ENCODE measurements at places on chromosomes 16 and 17. TPM values are rescaled to one million over a fixed set of nuclear protein-coding genes. Genes with fewer than 3 reads are reported as not detected.

- H3K36me3 ChIP-seq, result no peaks in the 10 kb centered on the region
- H3K4me1 ChIP-seq, result no peaks in the 10 kb centered on the region
- H3K4me3 ChIP-seq, result no peak overlapping the region
- no peaks in the 10 kb centered on the region for H3K27me3 ChIP-seq
- DNase-seq, result no peak
Measured at GRCh38 chr17:76120658-76121008, 17.0 kb upstream of the EXOC7 start.

DNA sequence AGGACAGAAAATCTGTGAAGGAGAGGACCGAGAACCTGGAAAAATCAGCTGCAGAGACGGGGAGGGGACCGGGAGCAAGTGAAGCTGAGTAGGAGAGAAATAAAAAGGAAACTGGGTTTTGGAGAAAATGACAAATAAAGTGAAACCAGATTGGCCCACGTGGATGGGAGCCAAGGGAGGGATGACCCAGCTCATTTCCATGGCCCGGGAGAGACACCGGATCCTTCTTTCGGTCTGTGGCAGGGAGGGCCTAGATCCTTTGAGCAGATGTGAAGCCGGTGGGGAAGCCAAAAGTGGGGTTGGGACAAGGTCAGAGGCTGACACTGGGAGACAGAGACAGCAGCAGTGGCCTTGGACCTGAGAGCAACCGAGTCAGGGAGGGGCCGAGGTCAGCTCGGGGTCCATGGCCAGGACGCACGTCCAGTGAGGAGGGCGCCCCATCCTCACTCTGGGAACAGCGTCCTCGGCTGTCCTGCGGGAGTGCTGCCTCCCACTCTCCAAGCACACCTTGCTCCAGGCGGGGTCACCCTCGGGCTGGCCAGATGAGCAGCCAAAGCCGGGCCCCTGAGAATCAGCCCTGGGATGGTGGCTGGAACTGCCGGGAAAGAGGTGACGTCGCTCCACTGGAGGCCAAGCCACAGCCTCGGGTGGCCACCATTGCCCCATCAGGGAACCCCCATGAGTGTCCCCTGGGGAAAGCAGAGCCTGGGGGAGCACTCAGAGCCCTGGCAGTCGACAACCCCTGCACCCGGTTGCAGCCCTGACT, 50.8 kb upstream of the CDR2 start:
- no peak overlapping the region for H3K27ac ChIP-seq
- H3K36me3 ChIP-seq, result 0 out of 2 replicates have a peak, but pooled peaks cover 8% of the 10 kb centered on the region
- no peak for DNase-seq
- H3K27me3 ChIP-seq, result no peaks in the 10 kb centered on the region
- no peaks in the 10 kb centered on the region for H3K4me1 ChIP-seq

- H3K36me3 ChIP-seq, result no peaks in the 10 kb centered on the region
- H3K4me3 ChIP-seq, result peak within 1 kb of the TSS; percentile 47
- peak; percentile 75 for DNase-seq
- no peaks in the 10 kb centered on the region for H3K4me1 ChIP-seq
- no peaks in the 10 kb centered on the region for H3K27me3 ChIP-seq
Measured at GRCh38 chr17:38967290-38967738, at the start of gene FBXO47. Gene FBXO47 (minus strand): TSS chr17:38967403. CDS start chr17:38963025, 4,378 bp downstream.

- no peak for DNase-seq
- H3K4me3 ChIP-seq, result no peak overlapping the region
- no peaks in the 10 kb centered on the region for H3K4me1 ChIP-seq
Measured at GRCh38 chr17:33183487-33184026, 109.5 kb downstream of the ASIC2 start.

The NPIPB2 gene
- 37.3 TPM for total RNA-seq

- peaks cover 21% of the 10 kb centered on the region for H3K4me1 ChIP-seq
- H3K36me3 ChIP-seq, result no peaks in the 10 kb centered on the region
- no peak for DNase-seq
- no peak overlapping the region for H3K27ac ChIP-seq
- no peaks in the 10 kb centered on the region for H3K27me3 ChIP-seq
Measured at GRCh38 chr17:55289106-55289446, 24.3 kb downstream of the HLF start.

- H3K36me3 ChIP-seq, result 0 out of 2 replicates have a peak, but pooled peaks cover 6% of the 10 kb centered on the region
- H3K4me1 ChIP-seq, result peaks cover 6% of the 10 kb centered on the region
- DNase-seq, result no peak
- no peak overlapping the region for H3K4me3 ChIP-seq
- no peaks in the 10 kb centered on the region for H3K27me3 ChIP-seq
Measured at GRCh38 chr17:64418506-64419339, 28.1 kb upstream of the PECAM1 start.

The CD79B gene
- total RNA-seq, result not detected

The NEK8 gene
- 11.5 TPM for total RNA-seq

DNA sequence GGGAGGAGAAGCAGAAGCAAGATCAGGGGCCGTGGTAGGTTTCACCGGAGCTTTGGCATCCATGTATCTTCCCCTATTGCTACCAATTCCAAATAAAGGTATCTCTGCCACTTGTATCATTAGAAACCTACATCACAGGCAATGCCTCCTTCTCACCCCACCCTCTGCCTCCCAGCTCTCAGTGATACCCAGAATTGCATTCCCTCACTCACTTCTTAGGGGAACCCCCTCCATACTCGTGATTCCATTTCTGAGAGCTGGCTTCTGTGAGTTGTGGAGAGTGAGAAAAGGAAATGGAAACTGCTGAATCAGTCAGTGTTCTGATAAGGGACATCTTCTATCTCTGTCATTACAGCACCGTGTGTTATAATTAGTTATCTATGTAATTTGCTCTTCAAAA, 2.3 kb upstream of the CCL3 start:
- H3K4me1 ChIP-seq, result no peaks in the 10 kb centered on the region
- no peak overlapping the region for H3K27ac ChIP-seq
- H3K36me3 ChIP-seq, result no peaks in the 10 kb centered on the region
- no peak overlapping the region for H3K4me3 ChIP-seq
- H3K27me3 ChIP-seq, result peaks cover 52% of the 10 kb centered on the region
- DNase-seq, result no peak

The WNT9B gene
- not detected for total RNA-seq

GRCh38 chr16:86222547-86222946, 287.8 kb upstream of the FOXF1 start:
- no peak overlapping the region for H3K27ac ChIP-seq
- DNase-seq, result no peak
- H3K36me3 ChIP-seq, result no peaks in the 10 kb centered on the region
- H3K27me3 ChIP-seq, result peaks cover 75% of the 10 kb centered on the region
- no peak overlapping the region for H3K4me3 ChIP-seq
- no peaks in the 10 kb centered on the region for H3K4me1 ChIP-seq

GRCh38 chr17:28792877-28793661, 49.3 kb downstream of the TRAF4 start:
- no peaks in the 10 kb centered on the region for H3K4me1 ChIP-seq
- no peak for DNase-seq
- H3K36me3 ChIP-seq, result no peaks in the 10 kb centered on the region
- no peaks in the 10 kb centered on the region for H3K27me3 ChIP-seq
- no peak overlapping the region for H3K4me3 ChIP-seq
- H3K27ac ChIP-seq, result no peak overlapping the region

The FOXN1 gene
- not detected for total RNA-seq

DNA sequence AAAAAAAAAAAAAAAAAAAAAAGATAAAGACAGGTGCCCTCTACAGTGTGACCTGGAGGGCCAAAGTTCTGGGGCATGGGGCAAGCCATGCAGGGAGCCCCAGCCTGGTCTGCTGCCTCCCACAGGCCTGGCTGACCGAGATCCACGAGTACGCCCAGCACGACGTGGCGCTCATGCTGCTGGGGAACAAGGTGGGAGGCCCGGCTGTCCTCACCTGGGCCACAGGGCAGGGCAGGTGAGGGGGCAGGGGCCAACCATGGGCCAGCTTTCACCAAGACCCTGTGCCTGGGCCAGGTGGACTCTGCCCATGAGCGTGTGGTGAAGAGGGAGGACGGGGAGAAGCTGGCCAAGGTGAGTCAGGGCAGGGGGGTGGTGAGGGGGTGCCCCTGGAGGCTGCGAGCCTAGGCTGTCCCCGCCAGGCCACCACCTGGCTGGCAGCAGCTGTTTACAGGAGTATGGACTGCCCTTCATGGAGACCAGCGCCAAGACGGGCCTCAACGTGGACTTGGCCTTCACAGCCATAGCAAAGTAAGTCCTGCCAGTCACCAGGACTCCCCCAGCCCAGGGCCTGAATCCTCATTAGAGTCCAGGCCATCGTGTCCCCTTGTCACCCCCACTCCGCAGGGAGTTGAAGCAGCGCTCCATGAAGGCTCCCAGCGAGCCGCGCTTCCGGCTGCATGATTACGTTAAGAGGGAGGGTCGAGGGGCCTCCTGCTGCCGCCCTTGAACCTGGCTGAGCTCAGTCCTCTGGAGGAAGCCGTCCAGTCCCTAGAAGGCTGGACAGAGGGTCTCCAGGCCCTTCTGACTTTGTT, 2.7 kb upstream of the TRAF7 start:
- no peak for DNase-seq
- H3K4me1 ChIP-seq, result peaks cover 39% of the 10 kb centered on the region
- H3K27me3 ChIP-seq, result no peaks in the 10 kb centered on the region

GRCh38 chr17:609232-609810, 105.3 kb downstream of the VPS53 start:
- H3K4me1 ChIP-seq, result no peaks in the 10 kb centered on the region
- DNase-seq, result no peak
- H3K27me3 ChIP-seq, result no peaks in the 10 kb centered on the region
- H3K4me3 ChIP-seq, result no peak overlapping the region
- no peak overlapping the region for H3K27ac ChIP-seq

The CRISPLD2 gene
- total RNA-seq, result 19.9 TPM

The HSF4 gene
- total RNA-seq, result 100 TPM

GRCh38 chr17:53061446-53061845, 761.3 kb upstream of the KIF2B start:
- H3K4me3 ChIP-seq, result no peak overlapping the region
- H3K4me1 ChIP-seq, result no peaks in the 10 kb centered on the region
- DNase-seq, result no peak
- H3K27me3 ChIP-seq, result no peaks in the 10 kb centered on the region

DNA sequence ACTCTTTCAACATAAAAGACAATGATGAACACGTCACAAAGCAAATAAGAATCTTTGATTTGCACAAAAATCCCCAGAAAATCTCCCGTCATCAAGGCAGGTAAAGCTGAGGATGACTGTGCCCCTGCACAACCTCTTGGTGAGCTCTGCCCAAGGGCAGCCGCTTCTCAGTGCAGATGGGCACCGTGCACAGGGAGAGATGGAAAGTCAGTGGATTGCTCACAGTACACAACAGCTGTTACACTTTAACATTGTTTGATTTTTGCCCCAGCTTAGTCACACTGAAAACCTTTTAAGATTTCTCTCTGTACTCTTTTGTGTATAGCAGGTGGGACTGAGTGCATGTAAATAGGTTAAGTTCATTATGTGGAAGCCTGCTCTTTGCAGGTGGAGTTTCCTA, 104.2 kb downstream of the CDK5R1 start:
- no peaks in the 10 kb centered on the region for H3K36me3 ChIP-seq
- no peak for DNase-seq
- no peaks in the 10 kb centered on the region for H3K27me3 ChIP-seq
- no peaks in the 10 kb centered on the region for H3K4me1 ChIP-seq

GRCh38 chr17:22337467-22337866, 645.1 kb downstream of the KCNJ18 start:
- H3K27ac ChIP-seq, result no peak overlapping the region
- H3K27me3 ChIP-seq, result no peaks in the 10 kb centered on the region
- H3K4me1 ChIP-seq, result no peaks in the 10 kb centered on the region
- DNase-seq, result no peak
- no peak overlapping the region for H3K4me3 ChIP-seq

GRCh38 chr17:79011451-79012147, 2.0 kb upstream of the CANT1 start:
- peaks cover 52% of the 10 kb centered on the region for H3K4me1 ChIP-seq
- H3K4me3 ChIP-seq, result no peak overlapping the region
- peak; percentile 71 for DNase-seq
- peak overlapping the region; percentile 80 for H3K27ac ChIP-seq

DNA sequence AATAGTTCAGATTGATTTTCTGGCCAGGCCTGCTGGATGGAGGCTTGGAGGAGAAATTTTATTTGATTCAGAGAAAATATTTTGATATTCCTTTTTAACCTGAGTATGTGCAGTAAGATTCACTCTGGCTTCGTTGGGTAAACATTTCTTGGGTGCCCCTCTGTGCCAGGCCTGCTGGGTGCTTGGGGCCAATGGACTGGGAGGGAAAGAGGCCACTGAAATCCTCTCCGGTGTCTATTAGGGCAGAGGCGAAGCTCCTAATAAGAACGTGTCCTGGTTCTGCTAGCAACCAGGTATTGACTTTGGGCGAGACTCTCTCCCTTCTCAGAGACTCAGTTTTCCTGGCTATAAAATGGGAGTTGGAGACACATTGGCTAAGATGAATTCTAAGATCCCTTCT, 122.5 kb downstream of the CYLD start:
- no peak overlapping the region for H3K4me3 ChIP-seq
- peaks cover 12% of the 10 kb centered on the region for H3K4me1 ChIP-seq
- H3K27me3 ChIP-seq, result no peaks in the 10 kb centered on the region
- no peak for DNase-seq
- H3K36me3 ChIP-seq, result no peaks in the 10 kb centered on the region
- H3K27ac ChIP-seq, result no peak overlapping the region

DNA sequence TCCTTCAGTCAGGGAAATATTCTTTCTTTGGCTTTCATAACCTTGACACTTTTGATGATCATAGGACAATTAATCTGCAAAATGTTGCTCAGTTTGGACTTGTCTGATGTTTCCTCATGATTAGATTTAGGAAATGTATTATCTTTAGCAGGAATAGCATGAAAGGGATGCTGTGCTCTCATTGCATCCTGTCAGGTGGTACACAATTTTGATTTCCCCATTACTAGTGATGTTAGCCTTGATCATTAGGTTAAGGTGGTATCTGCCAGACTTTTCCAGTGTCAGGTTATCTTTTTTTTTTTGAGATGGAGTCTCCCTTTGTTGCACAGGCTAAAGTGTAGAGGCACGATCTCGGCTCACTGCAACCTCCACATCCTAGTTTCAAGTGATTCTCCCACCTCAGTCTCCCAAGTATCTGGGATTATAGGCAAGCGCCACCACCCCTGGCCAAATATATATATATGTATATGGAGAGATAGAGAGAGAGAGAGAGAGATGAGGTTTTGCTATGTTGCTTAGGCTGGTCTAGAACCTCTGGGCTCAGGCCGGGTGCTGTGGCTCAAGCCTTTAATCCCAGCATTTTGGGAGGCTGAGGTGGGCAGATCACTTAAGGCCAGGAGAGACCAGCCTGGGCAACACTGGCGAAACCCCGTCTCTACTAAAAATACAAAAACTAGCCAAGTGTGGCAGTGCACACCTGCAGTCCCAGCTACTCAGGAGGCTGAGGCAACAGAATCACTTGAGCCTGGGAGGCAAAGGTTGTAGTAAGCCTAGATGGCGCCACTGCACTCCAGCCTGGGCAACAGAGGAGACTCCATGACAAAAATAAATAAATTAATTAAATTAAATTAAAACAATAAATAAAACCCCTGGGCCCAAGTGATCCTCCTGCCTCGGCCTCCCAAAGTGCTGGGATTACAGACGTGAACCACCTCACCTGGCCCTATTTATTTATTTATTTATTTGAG, 15.8 kb upstream of the CAVIN1 start:
- no peaks in the 10 kb centered on the region for H3K36me3 ChIP-seq
- H3K4me3 ChIP-seq, result no peak overlapping the region
- H3K27me3 ChIP-seq, result no peaks in the 10 kb centered on the region
- peaks cover 2% of the 10 kb centered on the region for H3K4me1 ChIP-seq
- no peak overlapping the region for H3K27ac ChIP-seq
- no peak for DNase-seq
